ENCODE measurements at places on chromosomes 12 and 14. TPM values are rescaled to one million over a fixed set of nuclear protein-coding genes. Genes with fewer than 3 reads are reported as not detected.

Gene PROX2
- 0.33 TPM for total RNA-seq

Gene CLEC2A
- total RNA-seq: not detected

Gene GYS2
- not detected for total RNA-seq

Gene SYT1
- total RNA-seq: 0.28 TPM

Gene ACRBP
- 1.8 TPM for total RNA-seq

Gene TOMM20L
- total RNA-seq: not detected

GRCh38 chr12:111409780-111410430, 4.2 kb downstream of the SH2B3 start:
- DNase-seq: no peak

DNA sequence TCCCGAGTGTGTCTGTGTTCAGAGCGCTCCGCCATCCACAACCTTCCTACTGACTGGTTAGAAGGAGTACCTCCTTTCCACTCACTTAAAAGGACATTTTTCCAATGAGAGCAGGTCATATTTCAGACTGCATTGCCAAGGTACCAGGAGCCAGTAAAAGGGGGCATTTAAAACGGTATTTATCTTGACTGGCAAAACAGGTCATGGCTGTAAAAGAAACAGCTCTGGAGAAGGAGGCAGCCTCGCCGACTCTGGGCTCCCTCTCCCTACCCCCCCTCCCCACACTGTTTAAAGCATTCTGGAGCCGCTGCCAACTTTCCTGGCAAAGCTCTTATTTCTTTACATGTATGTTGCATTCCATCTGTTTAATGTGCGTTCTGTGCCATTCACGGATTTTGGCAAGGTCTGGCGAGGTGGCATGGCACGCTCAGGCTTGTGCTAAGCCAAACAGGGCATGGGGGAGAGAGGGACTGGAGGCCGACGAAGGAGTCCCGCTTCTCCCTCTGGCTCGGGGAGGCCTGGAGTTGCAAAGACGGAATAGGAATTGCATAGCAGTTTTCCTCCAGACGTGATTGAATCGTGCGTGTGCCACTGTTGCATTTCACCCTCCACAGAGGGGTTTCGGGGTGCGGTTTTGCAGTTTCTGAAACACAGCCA, 41.2 kb upstream of the MED13L start:
- DNase-seq: no peak

DNA sequence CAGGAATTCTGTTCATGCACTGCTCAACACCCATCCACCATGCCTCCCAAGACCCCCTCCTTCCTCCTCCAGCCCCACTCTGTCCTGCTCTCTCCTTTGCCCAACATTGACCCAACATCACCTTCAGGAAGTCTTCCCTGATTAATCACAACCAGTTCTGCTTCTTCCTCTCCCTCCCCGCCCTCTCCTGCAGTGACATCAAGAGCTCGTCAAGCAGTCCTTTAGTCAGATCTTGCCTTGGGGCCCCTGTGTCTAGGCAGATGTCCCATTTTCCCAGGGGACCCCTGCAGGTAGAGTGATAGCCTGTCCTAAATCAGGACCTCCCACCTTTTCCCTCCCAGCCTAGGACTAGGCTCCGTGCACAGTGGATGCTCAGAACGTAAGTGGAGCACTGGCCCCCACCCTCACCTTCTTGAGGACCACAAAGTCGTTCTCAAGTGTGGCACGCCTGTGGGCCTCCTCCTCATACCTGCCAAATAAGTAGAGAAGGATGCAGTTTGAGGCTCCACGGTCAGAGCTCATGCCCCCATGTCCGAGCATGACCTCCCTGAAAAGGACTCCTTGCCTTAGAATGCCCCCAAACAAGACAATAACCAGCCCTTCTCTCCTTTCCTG, 2.3 kb downstream of the KRT78 start:
- no peak for DNase-seq

DNA sequence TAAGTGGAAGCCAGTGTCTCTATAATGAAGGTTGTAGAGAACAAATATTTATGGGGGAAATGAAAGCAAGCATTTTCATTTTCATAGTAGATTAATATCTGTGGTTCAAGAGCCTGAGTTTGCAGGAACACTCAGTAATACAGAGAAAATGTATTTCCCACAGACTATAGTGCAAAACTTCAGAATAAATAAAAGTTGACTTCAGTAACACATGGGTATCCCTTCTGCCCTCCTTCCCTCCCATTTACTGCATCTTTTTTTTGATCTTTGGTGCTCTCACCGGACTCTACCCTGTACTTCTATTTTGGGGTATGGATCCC, 75.3 kb upstream of the AMN1 start:
- DNase-seq: no peak

- DNase-seq: no peak
Measured at GRCh38 chr12:57627501-57628279, 5.3 kb downstream of the B4GALNT1 start.

DNA sequence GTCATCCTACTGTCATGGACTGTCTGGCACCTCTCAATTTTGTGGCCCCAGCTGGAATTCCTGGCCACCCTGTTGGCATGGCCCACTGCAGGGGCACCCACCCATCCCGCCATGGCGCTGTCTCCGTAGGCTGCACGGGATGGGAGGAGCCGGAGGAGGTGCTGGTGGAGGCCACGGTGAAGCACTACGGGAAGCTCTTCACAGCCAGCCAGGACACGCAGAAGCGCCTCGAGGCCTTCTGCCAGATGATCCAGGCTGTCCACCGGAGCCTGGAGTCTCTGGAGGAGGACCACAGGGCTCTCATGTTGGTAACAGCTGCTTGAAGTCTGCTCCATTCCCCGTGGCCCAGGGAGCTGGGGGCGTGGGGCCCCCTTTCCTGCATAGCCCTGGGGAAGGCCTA, 3.9 kb downstream of the CCDC197 start:
- DNase-seq: no peak

GRCh38 chr12:72543777-72544467, 271.8 kb downstream of the TRHDE start:
- DNase-seq: no peak

DNA sequence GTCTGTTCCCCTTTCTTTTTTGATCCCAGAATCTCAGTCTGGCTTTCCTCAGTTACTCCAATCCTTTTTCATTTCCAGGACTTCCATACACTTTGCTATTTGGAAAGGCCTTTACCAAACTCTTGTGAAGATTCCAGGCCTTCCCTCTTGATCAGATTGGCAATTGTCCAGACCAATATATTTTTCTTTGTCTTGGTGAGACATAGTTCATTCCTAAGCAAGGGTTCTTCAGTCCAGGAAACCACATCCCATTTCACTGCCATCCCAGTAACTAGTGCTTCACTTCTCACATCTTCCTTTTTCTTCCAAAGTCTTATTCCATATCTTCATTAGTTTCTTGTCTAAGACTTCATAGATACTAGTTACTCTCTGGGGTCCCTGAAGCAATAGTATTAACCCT, 2.1 kb upstream of the PTPRQ start:
- no peak for DNase-seq

- DNase-seq: no peak
Measured at GRCh38 chr14:89277203-89277602, 139.8 kb downstream of the FOXN3 start.

GRCh38 chr14:34711169-34711568, 3.2 kb downstream of the CFL2 start:
- peak; percentile 50 for DNase-seq

- DNase-seq: no peak
Measured at GRCh38 chr12:52895726-52896189, 9.1 kb downstream of the KRT8 start.

DNA sequence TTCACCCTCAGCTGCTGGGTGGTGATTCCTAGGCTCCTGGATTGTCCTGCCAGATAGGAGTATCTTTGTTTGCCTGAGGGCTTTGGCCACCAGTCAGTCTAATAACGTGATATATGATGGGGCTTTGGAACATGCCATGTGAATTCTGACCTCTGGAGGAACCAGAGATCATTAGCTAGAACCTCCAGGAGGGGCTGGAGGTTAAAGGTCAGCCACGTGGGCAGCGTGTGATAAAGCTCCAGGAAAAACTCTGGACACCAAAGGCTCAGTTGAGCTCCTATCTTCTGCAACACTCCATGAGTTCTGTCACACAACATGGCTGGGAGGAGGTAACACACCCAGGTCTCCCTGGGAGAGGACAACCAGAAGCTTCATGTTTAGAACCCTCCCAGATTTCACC, 251.1 kb downstream of the DAD1 start:
- no peak for DNase-seq

GRCh38 chr14:21098076-21098891, at the start of gene ZNF219:
TSS of gene ZNF219 (minus strand) at chr14:21098655. CDS start at chr14:21093591, 5,064 bp downstream.
- no peak for DNase-seq

DNA sequence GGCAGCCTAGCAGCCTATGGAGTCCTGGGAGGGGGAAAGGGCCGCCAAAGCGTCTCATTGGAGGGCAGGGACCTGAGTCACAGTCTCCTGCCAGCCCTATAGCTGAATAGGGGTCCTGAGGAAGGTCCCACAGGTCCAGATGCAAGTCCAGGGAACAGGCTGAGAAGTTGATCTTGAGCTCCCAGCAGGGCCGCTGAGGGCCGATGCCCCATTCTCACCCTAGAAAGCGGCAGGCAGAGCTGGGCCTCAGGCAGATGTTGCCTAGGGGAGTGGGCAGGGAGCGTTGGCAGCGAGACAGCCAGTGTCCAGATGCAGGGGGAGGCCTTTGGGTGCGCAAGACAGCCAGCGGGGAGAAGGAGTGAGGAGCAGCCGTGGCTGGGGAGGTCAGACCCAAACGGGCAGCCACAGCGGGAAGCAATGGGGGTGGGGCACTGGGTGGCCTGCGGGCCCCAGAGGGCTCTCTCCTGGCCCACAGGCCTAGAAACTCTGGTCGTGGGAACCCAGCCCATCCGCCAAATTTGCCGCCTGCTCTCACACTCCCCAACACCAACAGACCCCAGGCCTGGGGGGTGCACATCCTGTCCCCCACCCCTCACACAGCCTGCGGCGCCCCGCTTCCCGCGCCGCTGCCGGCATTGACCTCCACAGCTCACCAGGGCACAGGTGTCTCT, 1.1 kb downstream of the HDAC7 start:
- no peak for DNase-seq

GRCh38 chr14:105286759-105287144, 14.0 kb downstream of the BRF1 start:
- no peak for DNase-seq

DNA sequence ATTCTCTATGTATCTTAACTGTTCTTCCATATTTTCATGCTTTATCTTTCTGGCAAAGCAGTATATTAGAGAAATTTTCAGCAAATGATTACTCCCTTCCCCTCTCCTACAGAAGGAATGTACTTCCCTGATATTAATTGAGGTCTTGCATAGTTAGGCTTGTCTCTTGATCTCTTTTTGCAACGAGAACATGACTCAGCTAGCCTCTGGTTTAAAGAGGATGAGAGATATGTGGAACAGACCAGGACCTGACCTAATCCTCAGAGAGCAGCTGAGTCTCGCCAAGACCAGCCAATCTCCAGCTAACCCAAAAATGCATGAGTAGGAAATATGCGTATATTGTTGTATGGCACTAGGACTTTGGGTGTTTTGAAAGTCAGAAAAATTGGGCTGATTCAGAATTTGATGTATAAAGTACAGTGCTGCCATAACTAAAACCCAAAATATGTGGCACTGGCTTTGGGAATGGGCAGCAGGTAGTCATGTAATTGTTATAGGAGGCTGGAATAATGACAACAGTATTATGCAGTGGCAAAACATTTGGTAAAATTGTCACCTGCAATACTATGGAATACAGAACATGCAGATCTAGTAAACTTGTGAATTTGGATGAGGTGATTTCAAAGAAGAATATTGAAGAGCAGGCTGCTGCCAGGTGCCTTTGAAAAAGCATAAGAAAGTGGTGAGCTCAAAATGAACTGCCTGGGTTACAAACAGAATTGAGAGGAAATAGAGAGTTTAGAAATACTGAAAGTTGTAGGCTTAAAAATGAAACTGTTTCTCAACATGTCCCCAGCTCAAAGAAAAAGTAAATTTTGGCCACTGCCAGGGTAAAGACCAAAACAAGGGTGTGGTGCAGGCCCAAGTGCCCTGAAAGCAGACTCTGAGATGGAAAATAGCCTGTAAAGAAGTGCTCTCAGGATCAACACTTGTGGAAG, 9.3 kb upstream of the USP15 start:
- peak; percentile 39 for DNase-seq

GRCh38 chr12:102067574-102068258, 5.9 kb upstream of the WASHC3 start:
- DNase-seq: no peak

DNA sequence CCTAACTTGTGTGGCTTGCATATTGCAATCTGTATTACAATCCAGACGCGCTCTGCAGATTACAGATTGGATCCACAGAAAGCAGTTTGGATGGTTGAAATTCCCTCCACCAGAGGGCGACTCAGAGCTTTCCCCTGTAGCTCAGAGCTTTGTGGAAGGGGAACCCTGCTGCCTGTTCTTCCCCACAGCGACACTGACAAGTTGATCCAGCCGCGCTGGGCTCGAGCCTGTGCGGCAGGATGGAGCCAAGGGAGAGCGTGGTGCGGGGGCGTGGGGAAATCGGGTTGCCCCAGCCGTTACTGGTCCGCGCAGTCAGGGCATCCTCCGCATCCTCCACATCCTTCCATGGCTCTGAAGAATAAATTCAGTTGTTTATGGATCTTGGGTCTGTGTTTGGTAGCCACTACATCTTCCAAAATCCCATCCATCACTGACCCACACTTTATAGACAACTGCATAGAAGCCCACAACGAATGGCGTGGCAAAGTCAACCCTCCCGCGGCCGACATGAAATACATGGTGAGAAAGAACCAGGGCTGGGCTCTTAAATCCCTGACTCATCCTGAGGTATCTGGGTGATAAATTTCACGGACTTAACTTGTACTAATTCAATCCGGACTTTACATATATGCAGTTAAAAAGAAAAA, at the start of gene GLIPR1L1:
TSS of gene GLIPR1L1 (plus strand) at position 287 of the 647 bp plus-strand sequence. CDS start at position 346, 59 bp downstream.
- peak; percentile 44 for DNase-seq

DNA sequence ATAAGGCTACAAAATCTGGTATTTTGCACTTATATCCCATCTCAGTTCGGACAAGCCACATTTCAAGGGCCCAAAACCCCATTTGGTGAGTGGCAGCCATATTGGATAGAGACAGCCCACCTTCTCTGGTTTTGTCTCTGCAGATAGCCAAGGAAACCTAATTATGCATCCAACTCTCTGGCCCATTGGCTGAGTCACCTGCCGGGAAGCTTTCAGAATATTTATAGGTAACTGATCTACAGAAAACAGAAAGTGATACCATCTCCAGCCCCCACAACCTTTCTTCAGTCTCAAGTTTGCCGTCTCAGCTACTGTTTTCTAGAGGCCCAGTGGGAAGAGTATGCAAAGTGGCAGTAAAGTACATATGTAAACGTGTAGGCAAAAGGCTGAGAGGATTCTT, 33.7 kb upstream of the PPP1CC start:
- peak; percentile 96 for DNase-seq
